Endothelial cell of umbilical vein (primary cell): ENCODE measurements at places on chromosomes 13 and 19. TPM values are rescaled to one million over a fixed set of nuclear protein-coding genes. Genes with fewer than 3 reads are reported as not detected.

GRCh38 chr13:45194081-45194939, 6.5 kb downstream of the KCTD4 start:
- no peak overlapping the region for H3K27ac ChIP-seq
- DNase-seq, result no peak
- H3K4me1 ChIP-seq, result peaks cover 5% of the 10 kb centered on the region
- H3K4me3 ChIP-seq, result no peak overlapping the region
- no peaks in the 10 kb centered on the region for H3K27me3 ChIP-seq
- no peaks in the 10 kb centered on the region for H3K36me3 ChIP-seq

- no peak overlapping the region for H3K4me3 ChIP-seq
- no peaks in the 10 kb centered on the region for H3K36me3 ChIP-seq
- peaks cover 21% of the 10 kb centered on the region for H3K4me1 ChIP-seq
- no peaks in the 10 kb centered on the region for H3K27me3 ChIP-seq
- DNase-seq, result no peak
These were observed 266.7 kb downstream of the FOXO1 start for GRCh38 chr13:40399756-40400155.

- no peaks in the 10 kb centered on the region for H3K27me3 ChIP-seq
- peaks cover 19% of the 10 kb centered on the region for H3K4me1 ChIP-seq
- peak overlapping the region; percentile 74 for H3K27ac ChIP-seq
- DNase-seq, result peak; percentile 94
These were observed 36.5 kb upstream of the ZNF527 start for GRCh38 chr19:37334179-37335071.

- H3K27ac ChIP-seq, result no peak overlapping the region
- no peak overlapping the region for H3K4me3 ChIP-seq
- DNase-seq, result no peak
- H3K36me3 ChIP-seq, result no peaks in the 10 kb centered on the region
These were observed 71.2 kb upstream of the GTF3A start for GRCh38 chr13:27353166-27353583.

KLK14 gene
- not detected in 2 replicates for total RNA-seq
